ENCODE measurements at places on chromosomes 3 and 15. TPM values are rescaled to one million over a fixed set of nuclear protein-coding genes. Genes with fewer than 3 reads are reported as not detected.

GRCh38 chr15:23472678-23473077 is 25.6 kb upstream of the GOLGA6L2 start:
- DNase-seq, result no peak

GRCh38 chr3:94862703-94863102 is 799.8 kb downstream of the NSUN3 start:
- DNase-seq, result no peak

DNA sequence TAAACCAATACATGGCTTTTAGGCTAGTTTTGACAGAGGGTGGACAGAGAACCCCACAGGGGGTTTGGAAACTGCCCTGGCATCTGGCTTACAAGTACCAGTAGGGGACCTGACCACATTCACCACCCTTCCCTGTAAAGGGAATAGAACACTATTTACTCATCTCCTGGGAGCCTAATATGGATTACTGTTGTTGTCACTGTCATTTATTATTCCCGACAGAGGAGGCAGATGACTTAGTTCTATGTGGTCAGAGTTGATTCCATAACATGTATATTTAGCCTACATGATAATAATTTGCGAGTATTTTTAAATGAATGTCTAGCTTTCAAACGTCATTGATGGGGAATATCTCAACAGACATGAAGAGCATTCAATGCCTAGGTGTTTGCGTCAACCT is 15.9 kb downstream of the ZBTB38 start:
- no peak for DNase-seq

DNA sequence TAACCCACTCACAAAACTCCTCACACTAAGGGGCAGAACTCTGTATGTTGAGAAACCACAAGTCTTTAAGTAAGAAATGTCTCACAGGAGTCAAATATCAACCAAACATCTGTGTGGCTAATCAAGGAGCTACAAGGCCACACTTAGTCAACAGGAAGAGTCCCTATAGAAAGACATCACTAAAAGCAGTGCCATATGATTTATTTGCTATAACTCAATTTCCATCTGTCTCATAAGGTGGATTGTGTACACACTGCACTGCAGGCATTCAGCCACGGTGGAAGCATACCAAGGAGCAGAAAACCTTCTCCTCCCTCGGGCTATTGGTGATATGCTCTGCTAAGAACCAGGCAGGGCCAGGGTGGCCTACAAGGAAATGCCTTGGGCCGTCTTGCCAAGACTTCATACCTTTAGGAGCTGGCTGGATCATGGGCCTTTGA is 197.6 kb upstream of the CFAP20DC start:
- no peak for DNase-seq

Gene SHC4
- 1.2 TPM for polyA plus RNA-seq

DNA sequence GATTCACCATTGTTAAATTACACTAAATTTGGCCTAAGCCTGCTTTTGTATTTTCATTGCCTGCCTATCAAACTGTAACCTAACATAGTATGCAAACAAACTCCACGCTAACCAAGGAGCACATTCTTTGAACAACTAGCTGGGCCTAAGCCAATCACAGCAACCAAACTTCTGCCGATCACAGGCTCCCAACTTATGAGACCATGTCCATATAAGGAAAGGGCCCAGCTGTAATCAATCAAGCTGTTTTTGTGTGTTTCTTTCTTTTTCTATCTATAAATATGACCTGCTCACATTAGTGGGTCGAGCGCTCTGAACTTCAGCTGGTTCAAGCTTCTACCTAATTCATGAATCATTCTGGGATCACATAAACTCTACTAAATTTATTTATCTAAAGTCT is 473.6 kb downstream of the SI start:
- no peak for DNase-seq

GRCh38 chr3:62892045-62892444 is 16.8 kb upstream of the CADPS start:
- no peak for DNase-seq

DNA sequence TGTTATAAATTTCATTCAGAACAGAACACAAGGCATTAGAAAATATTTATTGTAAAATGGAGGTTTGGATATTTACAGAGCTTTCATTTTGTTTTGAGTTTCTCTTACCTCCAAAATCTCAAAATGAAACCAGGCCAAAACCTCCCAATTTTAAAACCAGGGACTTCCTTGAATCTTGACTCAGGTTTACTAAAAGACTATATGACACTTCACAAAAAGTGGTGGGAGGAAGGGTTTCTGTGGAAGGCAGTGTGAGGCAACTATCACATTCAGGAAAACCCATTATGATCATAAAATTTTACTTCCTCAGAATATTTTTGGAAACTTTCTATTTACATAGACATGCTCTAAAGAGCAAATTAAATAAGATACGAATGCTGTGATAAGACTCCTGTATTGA is 205.8 kb upstream of the EOMES start:
- DNase-seq, result no peak

DNA sequence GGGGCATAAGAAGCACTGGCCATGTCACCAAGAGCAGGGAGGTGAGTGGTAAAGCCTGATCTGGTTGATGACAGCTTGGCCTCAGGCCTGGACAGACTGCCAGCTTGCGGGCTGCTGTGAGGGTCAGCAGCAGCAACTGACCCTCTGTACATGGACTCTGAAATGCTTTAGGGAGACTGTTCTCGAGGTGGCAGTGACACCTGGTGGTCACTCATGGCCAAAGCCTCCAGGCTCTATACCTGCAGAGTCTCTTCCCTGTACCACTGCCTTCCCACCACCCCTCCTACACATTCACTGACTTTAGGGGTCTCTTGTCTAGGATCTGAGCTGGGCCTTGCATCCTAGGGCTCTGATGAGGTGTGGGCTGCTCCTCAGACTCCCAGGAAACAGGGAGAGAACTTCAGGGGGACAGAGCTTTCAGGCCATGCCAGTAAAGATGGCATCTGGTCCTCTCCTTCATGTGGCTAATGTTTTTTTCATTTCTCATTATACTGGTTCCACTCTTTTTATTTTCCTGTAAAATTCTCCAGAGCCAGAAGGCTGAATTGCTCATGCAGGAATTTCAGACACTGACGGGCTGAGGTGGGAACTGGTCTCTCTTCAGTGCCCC is 17.2 kb upstream of the TIMP4 start:
- DNase-seq, result peak; percentile 40

Gene LRRC31
- 0.06 TPM for polyA plus RNA-seq

Measured in right lung (tissue), 10 donors.